Left lung (tissue), 14 donors: ENCODE measurements at places on chromosomes 4 and X. TPM values are rescaled to one million over a fixed set of nuclear protein-coding genes. Genes with fewer than 3 reads are reported as not detected.

The HPGDS gene
- polyA plus RNA-seq: 3.8 TPM

The DCAF8L1 gene
- polyA plus RNA-seq: not detected

The USP17L19 gene
- not detected for polyA plus RNA-seq

The HSFX4 gene
- 0.30 TPM for polyA plus RNA-seq

The USP51 gene
- 10.0 TPM for polyA plus RNA-seq

The GASK1B gene
- polyA plus RNA-seq: 22.6 TPM

The BOD1L1 gene
- polyA plus RNA-seq: 61.4 TPM

The NPNT gene
- 107 TPM for polyA plus RNA-seq

The HMGN5 gene
- 28.9 TPM for polyA plus RNA-seq

The FAM47E gene
- polyA plus RNA-seq: 7.4 TPM

The METTL14 gene
- 55.4 TPM for polyA plus RNA-seq

The VEGFC gene
- polyA plus RNA-seq: 30.5 TPM

The KCND1 gene
- 4.0 TPM for polyA plus RNA-seq

The OR13H1 gene
- polyA plus RNA-seq: not detected

The CXCL3 gene
- 0.49 TPM for polyA plus RNA-seq

DNA sequence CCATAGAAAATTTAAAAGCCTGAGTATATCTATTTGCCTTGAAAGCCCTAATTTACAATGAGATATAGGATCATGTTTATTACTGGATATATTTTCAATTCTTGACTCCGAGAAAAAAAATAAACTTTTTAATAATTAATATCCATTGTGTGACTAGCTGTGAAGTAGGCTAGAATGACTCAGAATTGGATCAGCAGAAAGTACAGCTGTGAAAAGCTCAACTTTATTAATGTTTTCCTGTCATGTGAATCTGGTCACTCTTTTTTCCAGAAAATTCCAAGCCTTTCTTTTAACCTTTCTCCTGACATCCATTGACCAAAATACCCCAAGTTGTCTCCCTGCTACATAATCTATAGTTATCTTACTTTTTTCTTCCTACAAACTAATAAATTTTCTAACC is 171.8 kb upstream of the PACRGL start:
- DNase-seq: no peak

GRCh38 chrX:108070891-108071290 is 20.5 kb downstream of the PSMD10 start:
- no peak for DNase-seq

DNA sequence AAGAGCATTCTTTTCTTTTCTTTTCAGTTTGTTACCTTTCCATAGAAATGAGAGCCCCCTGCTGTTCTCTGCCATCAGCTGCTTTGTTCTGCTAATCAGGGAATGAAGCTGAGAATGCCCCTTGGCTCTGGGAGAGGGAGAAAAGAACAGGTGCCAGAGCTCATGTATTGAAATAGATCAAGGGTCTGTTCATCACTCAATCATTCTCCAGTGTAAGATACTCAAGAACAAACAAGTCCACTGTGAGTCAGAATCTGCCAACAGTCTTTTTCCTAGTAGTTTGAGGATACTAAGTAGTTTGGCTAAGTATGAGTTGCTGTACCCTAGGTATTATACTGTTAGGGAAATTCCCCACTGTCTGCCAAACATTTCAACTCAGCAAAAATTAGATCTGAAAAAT is 144.3 kb downstream of the RTL3 start:
- no peak for DNase-seq

DNA sequence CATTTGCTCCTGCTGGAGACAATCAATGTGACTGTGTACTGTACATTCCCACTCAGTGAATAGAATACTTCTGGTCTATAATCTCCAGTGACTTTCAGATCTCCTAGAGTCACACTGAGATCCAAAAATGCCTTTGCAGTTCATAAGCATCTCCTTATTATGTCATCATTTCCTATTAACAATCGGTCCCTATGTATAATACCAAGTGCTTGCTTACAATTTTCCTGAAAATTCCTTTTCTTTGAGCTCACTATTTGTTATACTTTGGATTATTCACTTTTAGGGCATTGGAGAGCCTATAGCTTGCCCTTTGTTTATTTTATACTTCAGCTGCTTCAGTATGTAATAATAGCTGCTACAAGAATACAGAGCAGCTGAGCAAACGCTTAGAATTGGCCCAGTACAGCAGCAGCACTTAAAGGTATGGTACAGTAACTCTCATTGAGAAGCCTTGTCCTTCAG is 313.0 kb downstream of the DCTD start:
- no peak for DNase-seq

DNA sequence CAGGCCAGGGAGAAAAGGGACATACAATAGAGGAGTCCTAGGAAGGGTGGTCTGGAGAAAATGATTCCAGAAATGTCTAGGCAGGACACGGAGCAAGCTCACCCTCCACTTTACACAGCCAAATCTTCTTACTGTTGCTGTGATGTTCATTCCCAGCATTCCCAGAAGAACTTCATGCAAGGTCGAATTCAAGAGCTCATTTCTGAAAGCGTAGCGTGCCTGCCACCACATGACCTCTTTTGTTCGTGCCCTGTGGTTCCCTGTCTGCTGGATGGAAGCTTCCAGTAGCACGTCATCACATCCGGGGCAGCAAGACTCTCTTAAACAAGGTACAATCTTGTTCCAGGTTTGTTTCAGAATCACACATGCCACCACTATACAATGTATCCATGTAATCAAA is 57.8 kb downstream of the FAM184B start:
- DNase-seq: no peak

DNA sequence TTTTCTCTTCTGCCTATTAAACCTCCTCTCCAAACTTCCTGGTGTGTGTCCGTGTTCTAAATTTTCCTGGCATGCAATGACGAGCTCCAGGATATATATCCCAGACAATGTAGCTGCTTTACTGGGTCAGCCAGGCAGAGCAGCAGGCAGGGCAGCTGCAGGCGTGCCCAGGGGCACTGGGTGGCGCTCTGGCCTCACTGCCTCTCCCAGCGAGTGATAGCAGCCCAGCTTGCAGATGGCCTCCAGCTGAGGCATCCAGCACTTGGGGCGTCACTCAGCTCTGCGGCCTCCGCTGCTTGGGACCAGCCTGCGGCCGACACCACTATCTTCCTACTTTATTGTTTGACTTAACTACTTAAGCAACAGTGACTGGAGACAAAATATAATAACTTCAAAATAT is 23.0 kb upstream of the UBA6 start:
- no peak for DNase-seq

DNA sequence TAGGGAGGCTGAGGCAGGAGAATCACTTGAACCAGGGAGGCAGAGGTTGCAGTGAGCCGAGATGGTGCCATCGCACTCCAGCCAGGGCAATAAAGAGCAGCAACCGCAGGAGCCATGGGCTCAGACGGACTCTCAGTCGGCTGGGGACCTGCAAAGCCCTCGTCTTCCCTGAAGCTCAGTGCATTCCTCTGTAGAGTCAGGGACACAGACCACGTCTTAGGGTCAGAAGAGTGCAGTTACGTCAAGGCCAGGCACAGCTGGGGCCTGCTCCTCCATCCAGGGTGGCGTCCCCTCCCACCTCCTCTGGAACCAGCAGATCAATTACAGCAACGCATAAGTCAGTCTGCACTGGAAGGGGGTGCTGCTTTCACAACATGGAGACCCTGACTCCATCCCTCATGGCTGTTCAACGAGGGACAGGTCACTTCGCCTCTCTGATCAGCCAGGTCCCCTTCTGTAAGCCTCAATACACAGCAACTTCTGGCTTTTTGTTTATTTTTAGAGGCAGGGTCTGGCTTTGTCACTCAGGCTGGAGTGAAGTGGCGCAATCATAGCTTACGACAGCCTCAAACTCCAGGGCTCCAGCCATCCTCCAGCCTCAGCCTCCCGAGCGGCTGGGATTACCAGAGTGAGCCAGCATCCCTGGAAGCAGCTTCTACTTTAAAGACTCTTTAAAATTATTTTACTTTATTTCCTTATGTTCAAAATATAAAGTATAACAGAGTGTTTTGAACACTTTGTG is 76.4 kb downstream of the ZFYVE28 start:
- DNase-seq: no peak

- DNase-seq: peak; percentile 25
Observed at GRCh38 chr4:173752610-173753230, 222.7 kb upstream of the HAND2 start.

DNA sequence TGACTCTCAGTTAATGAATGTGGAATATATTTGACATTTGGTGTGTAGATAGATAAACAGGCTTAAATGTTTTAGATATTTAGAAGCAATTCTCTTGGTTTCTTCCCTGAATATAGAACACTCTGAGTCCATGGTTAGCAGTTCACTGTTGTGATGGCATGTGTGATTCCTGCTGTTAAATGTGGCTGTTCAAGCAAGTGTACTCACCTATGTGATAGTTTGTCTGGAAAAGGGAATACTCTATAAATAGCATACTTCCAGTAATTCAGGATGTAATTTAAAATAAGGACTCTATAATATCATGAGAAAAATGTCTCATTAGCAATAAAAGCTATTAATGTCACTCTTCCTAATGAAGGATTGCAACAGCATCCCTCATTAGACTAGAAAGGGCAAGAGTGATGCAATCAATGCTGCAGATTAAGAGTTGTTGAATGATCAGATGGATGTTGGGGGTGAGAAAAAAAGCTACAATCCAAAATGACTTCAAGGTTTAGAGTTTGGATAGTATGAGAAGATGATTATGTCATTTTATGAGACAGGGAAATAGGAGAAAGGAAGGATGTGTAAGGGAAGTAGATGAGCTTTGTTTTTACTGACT is 201.8 kb upstream of the WDFY3 start:
- DNase-seq: no peak

GRCh38 chrX:103254171-103254824 is 657 bp downstream of the TCEAL8 start:
- peak; percentile 81 for DNase-seq

DNA sequence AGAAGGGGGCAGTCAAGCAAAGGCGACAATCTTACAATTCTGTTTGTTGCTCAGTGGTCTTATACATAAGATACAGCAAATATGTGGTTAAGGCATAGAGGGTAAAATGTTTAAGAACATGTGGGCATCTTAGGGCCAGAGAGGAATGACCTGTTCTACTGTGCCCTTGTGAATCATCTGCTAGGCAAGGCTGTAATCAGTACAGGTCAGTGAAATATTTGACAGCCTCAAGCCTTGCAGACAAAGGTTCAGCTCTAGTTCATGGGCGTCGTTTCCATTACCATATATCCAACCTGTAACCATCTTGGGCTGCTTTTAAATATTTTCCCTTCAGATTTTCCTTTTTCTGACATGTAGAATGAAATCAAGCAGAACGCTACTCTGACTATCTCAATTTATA is 37.3 kb downstream of the AGA start:
- DNase-seq: no peak

GRCh38 chrX:10156199-10157031 is at the start of gene CLCN4:
Gene CLCN4 (plus strand): TSS chrX:10156975. CDS start chrX:10185033, 28,058 bp downstream.
- DNase-seq: peak; percentile 90

DNA sequence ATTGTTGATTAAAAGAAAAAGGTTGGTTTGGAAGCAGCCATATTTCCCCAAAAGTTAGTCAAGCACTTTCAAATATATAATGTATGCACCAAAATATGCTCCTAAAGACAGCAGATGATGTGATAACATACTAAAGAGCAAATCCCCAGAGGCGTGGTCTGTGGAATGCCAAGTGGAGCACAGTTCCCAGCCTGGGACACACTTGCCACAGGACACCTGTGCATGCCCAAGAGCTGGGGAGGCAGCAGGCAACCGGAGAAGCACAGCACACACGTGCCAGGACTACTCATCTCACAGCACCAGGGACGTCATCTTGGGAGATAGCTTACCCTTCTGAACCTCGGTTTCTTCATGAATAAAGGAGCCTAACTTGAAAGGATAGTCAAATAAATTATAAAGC is 12.5 kb downstream of the STX18 start:
- DNase-seq: no peak

DNA sequence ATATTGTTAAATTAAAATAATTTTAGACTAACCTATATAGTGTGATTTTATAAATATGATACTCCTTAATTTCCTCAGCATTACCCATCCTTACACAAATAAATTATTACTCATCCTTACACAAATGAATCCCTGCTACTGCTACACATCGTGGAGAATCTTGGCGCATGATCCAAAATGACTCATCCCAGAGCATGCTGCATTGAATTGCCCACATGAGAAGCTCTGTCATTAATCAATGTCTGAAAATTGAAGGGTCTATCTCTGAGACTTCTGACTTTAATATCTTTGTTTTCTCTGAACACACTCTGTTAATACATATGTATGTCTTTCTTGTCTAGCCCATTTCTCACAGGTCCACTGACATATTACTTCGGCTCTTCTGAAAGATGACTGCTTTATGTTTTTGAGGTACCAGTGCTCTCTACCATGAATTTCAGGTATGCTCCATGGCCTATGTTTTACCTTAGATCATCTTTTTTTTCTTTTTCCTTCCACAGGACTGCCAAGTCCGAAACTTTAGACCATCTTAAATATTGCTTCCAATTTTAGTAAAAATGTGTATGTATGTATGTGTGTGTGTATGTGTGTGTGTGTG is 15.7 kb upstream of the DUSP21 start:
- no peak for DNase-seq

DNA sequence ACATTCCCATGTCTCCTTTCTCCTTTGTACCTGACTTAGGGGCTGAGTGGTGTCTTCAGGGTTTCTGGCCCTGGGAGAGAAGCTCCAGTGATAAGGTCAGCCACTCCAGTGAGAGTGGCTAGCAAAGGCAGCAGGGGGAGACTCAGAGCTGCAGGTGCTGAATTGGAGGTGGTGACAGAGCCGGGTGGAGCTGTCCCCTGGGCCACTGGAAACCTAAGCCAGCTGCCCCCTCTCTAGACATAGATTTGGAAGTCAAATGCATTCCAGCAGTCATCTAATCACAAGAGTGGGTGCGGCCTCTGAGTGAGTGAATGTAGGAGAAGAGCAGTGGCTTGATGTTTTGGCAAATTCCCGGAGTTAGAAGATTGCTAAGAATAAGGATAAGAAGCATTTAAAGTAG is 28.5 kb downstream of the TRIM2 start:
- DNase-seq: no peak

- DNase-seq: peak; percentile 79
Observed at GRCh38 chr4:108172753-108173598, 4.2 kb upstream of the LEF1 start.

- no peak for DNase-seq
Observed at GRCh38 chr4:94181815-94182214, 25.9 kb upstream of the SMARCAD1 start.

DNA sequence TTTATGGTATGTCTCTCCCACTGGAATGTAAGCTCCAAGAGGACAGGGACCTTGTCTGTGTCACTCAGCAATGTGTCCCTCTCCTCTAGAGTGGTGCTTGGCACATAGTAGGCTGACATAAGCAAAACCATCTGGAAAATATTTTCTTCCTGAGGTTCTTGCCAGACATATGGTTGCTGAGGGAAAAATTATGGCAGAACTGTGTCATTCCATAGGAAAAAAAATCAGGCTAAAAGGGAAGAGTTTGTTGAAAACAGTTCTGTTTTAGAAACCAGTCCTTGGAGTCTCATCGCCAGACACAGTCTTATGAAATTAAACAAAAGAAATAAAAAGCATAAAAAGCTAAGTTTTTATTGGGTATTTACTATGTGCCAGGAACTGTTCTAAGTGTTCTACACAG is 60.9 kb downstream of the RTL9 start:
- DNase-seq: no peak

GRCh38 chr4:40749717-40750460 is at the start of gene NSUN7:
Gene NSUN7 (plus strand): TSS chr4:40749955. CDS start chr4:40750694, 739 bp downstream.
- peak; percentile 82 for DNase-seq
